ENCODE measurements at places on chromosomes 1 and 21.

DNA sequence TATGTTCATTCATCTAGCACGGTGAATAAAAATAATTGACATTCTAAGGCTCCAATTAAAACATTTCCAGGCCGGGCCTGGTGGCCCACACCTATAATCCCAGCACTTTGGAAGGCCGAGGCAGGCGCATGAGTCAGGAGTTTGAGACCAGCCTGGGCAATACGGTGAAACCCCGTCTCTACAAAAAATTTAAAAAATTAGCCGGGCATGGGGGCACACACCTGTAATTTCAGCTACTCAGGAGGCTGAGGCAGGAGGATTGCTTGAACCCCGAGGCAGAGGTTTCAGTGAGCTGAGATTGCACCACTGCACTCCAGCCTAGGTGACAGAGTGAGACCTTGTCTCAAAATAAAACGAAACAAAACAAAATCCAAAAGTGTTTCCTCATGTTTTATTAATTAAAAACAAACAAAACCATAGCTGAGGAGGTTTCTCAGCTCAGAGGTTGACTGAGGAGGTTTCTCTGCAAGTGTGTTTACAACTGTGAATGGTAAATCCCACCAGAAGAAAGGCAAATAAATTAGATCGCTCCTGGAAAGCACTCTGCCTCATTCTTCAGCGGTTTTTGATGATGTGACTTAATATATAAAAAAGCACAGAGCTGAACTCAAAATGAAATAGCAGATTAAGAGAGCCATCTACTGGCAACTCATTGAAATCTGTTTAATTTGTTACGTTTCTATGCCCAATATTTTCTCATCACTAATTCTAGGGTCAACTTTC lies 37.7 kb upstream of the ATG4C start:
- DNase-seq = no peak

GRCh38 chr1:244789731-244790130 lies 45.7 kb upstream of the COX20 start:
- no peak for DNase-seq

DNA sequence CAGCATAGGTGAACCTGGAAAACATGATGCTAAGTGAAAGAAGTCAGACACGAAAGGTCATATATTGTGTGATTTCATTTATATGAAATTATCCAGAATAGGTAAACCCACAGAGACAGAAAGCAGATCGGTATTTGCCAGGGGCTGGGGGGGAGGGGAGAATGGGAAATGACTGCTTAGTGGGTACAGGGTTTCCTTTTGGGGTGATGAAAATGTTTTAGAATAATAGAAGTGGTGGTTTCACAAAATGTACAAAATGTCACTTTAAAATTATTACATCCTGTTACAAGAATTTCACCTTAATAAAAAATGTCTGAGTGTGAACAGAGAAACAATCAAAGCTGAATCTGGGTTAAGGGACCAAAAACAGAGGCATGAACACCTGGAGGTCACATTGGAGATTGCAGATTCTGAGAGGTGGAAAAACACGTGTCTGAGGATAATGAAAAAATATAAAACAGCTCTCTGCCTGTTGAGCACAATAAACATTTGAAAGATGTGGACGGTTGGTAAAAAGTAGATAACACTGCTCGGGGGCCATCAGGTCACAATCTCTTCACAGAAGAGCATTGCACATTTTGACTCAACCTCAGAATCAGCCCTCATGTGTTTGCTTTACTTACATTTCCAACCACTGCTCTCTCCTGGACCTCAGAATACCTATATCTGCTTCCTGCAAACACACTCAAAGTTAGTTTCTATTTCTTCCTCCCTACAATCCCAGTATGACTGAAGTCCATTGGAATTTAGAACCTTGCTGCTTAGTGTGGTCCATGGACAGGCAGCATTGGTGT lies 3.2 kb downstream of the SLAMF6 start:
- DNase-seq = no peak

- no peak for DNase-seq
Measured at GRCh38 chr1:98468111-98468717, 193.3 kb upstream of the SNX7 start.

DNA sequence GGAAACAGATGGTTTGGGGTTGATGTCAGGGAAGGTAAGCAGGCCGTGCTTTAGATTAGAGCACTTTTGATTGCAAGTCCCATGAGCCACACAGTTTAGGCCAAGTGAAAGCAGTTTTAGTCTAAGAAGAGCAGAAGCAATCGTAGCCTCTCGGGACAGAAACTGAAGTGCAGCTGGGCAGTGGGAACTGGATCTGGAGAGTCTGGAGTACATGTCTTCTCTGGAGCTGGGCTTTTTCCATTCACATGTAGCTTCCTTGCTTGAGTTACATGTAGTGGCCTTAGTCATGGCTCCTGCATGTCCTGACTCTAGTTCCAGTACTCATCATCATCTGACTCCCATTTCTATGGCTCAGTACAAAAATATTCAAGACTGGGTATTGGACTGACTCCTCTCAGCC lies 16.7 kb downstream of the CAMTA1 start:
- DNase-seq = no peak

DNA sequence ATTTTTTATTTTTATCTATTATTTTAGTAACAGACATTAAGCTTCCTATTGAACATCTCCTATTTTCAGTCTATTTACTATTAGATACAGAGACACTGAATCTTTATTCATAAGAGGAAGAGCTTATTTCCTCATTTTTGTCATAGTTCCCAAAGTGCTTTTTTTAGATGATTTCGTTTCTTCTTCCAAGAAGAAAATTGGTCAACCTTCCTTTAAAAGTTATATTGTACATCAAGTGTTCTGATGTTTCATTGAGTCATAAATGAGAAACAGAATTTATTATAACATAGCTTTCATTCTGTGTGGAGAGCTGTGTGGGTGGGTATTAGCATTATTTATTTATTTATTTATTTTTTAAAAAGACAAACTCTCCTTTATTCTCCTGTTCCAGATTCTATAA lies 50.6 kb upstream of the BACH1 start:
- no peak for DNase-seq

Data from femur (tissue), 1 donor.